ENCODE measurements at places on chromosomes 12 and 14.

GRCh38 chr14:71469643-71470335 is 462.4 kb upstream of the RGS6 start:
- no peak overlapping the region for H3K4me3 ChIP-seq
- H3K36me3 ChIP-seq = no peaks in the 10 kb centered on the region
- no peak for DNase-seq
- no peaks in the 10 kb centered on the region for H3K27me3 ChIP-seq

DNA sequence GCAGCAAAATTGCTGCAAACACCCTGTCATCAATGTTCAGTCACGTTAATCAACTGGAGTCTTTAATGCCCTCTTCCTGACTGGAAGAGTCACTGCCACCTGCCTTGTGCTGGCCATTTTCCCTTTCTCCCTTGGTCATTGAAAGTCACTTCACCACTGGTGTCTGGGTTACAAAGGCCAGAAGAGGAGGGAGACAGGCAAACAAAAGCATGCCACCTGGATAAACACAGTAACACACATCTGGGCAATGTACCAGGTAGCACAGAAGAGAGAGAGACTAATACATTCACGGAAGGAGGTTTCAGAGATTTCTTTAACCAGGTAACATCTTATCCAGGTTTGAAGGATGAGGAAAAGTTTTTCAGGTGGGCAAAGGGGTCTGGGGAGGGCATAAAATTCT is 32.7 kb downstream of the GPHB5 start:
- no peak overlapping the region for H3K4me3 ChIP-seq
- H3K36me3 ChIP-seq = peaks cover 11% of the 10 kb centered on the region
- no peak for DNase-seq
- H3K27me3 ChIP-seq = no peaks in the 10 kb centered on the region

DNA sequence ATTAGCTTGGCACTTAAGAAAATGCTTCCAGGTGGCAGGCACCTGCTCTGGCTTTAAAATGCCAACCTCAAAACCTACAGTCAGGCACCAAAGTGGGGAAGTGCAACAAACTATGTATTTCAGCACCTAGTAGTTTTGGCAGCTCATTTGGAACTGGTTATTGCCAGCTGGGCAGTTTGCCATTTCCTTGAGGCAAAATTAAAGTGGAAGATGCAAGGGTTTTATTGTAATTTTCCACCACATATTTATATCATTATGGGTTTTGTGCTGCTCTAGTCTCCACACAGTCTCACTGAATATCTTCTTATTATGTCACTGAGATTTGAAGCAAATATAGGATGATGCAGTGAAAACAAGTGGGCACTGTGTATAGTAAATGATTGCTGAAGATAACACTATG is 117.0 kb downstream of the PRKD1 start:
- no peaks in the 10 kb centered on the region for H3K27me3 ChIP-seq
- no peak overlapping the region for H3K27ac ChIP-seq
- no peak overlapping the region for H3K4me3 ChIP-seq
- no peaks in the 10 kb centered on the region for H3K36me3 ChIP-seq

- peaks cover 15% of the 10 kb centered on the region for H3K27me3 ChIP-seq
- H3K4me3 ChIP-seq = no peak overlapping the region
- no peak overlapping the region for H3K27ac ChIP-seq
- no peak for DNase-seq
- no peaks in the 10 kb centered on the region for H3K36me3 ChIP-seq
- no peaks in the 10 kb centered on the region for H3K4me1 ChIP-seq
Measured at GRCh38 chr12:54605138-54605970, 16.9 kb upstream of the PPP1R1A start.

- no peak for DNase-seq
- H3K4me1 ChIP-seq = peaks cover 7% of the 10 kb centered on the region
- no peak overlapping the region for H3K4me3 ChIP-seq
- H3K27ac ChIP-seq = no peak overlapping the region
Measured at GRCh38 chr12:4855121-4855924, 54.4 kb upstream of the KCNA1 start.

- no peak for DNase-seq
- H3K36me3 ChIP-seq = no peaks in the 10 kb centered on the region
- no peaks in the 10 kb centered on the region for H3K4me1 ChIP-seq
- no peaks in the 10 kb centered on the region for H3K27me3 ChIP-seq
Measured at GRCh38 chr12:40946612-40947194, 241.4 kb upstream of the PDZRN4 start.

DNA sequence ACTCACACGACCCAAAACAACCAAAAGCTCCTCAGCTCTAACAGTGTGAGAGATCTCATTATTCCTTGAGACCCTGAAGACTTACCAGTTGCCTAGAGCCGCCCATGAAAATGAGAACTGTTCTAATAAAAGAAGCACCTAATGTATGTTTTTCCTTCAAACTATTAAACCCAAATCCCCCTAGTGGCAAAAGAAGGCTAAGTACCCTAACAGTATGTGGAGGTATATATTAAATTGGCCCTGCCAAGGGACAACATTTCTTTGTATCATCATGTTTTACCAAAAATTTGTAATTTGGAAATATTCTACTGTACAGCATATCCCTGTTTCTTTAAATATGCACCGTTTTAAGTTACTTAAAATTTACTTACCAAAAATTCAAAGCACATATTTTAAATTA is 38.0 kb upstream of the PPFIA2 start:
- H3K4me3 ChIP-seq = no peak overlapping the region
- no peaks in the 10 kb centered on the region for H3K4me1 ChIP-seq
- DNase-seq = no peak
- H3K36me3 ChIP-seq = no peaks in the 10 kb centered on the region
- no peaks in the 10 kb centered on the region for H3K27me3 ChIP-seq

DNA sequence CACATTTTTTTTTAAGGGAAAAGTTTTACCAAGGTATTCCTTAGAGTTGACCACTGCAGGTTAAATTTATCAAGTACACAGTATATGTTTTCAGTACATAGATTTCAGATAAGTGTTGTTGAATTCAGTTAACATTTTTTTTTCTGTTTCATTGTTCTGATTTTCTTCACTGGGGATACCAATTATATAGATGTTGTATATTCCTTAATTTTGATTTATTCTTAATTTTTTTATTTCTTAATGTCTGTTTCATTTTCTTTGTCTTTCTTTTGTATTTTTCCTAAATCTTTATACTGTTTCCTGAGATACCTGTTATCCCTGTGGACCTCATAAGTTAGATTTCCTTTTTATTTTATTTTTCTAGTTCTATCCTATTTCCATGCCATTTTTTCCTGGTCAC is 234.8 kb downstream of the TTC6 start:
- H3K4me3 ChIP-seq = no peak overlapping the region
- H3K36me3 ChIP-seq = no peaks in the 10 kb centered on the region
- no peaks in the 10 kb centered on the region for H3K27me3 ChIP-seq
- no peak for DNase-seq
- H3K4me1 ChIP-seq = no peaks in the 10 kb centered on the region

DNA sequence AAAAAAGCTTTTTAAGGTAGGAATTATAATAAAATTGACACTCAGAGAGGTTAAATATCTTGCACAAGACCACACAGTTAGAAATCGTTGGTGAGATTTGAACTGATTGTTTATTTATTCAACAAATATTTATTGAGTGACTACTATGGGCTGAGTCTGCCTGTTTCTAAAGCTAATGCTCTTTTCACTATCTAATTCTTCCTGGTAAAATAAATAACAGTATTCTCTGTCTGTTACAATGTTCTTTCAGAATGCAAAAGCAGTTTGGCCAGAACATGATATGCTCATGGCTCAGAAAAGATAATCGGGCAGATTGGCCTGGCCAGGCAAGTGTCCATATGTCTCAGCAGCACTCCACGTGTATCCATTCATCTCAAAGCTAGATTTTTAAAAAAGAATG is 82.0 kb downstream of the BTG1 start:
- no peak overlapping the region for H3K27ac ChIP-seq
- no peaks in the 10 kb centered on the region for H3K36me3 ChIP-seq
- no peaks in the 10 kb centered on the region for H3K27me3 ChIP-seq
- no peak overlapping the region for H3K4me3 ChIP-seq
- DNase-seq = no peak
- peaks cover 8% of the 10 kb centered on the region for H3K4me1 ChIP-seq

GRCh38 chr12:6768990-6769389 is 2.8 kb downstream of the PTMS start:
- H3K4me3 ChIP-seq = peak overlapping the region; percentile 85
- H3K27me3 ChIP-seq = no peaks in the 10 kb centered on the region
- H3K27ac ChIP-seq = peak overlapping the region; percentile 95
- peaks cover 46% of the 10 kb centered on the region for H3K4me1 ChIP-seq
- DNase-seq = no peak

GRCh38 chr12:22799503-22799902 is 174.5 kb downstream of the ETNK1 start:
- H3K27me3 ChIP-seq = no peaks in the 10 kb centered on the region
- H3K4me3 ChIP-seq = no peak overlapping the region
- DNase-seq = no peak
- no peaks in the 10 kb centered on the region for H3K4me1 ChIP-seq
- H3K27ac ChIP-seq = no peak overlapping the region

DNA sequence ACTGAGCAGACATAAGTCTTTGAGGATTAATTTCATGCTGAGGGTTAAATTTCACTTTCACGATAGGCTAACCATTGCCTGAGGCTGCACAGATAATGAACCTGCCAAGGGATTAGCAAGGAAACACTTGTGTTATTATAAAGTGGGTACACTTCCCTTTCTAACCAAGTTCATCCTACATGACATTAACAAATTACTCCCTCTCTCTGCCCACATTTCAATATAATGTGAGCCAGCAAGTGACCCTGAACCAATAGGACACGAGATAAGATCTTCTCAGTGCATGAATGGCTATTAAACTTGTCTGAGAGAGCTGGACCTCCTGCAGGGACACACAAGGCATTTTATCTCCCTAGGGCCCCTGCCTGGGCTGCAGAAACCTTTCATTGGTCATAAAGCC is 173.5 kb downstream of the PAX9 start:
- DNase-seq = no peak
- H3K4me1 ChIP-seq = no peaks in the 10 kb centered on the region
- H3K27me3 ChIP-seq = no peaks in the 10 kb centered on the region

Data from esophagus squamous epithelium (tissue), 5 donors.